Epithelial cell of alveolus of lung (primary cell): ENCODE measurements at places on chromosomes 7 and 10. TPM values are rescaled to one million over a fixed set of nuclear protein-coding genes. Genes with fewer than 3 reads are reported as not detected.

The NAT16 gene
- not detected in 2 replicates for total RNA-seq

The PRKAR2B gene
- total RNA-seq, result 7.9 and 47.7 TPM in 2 replicates

The ZP3 gene
- total RNA-seq, result 0.72 and 2.1 TPM in 2 replicates

The MCM10 gene
- 2.6 and 10.5 TPM in 2 replicates for total RNA-seq

The NPFFR1 gene
- not detected in 2 replicates for total RNA-seq

The ACTR3C gene
- 0.16 and 0.39 TPM in 2 replicates for total RNA-seq

The CEP55 gene
- total RNA-seq, result 8.3 and 39.0 TPM in 2 replicates

The CNPY1 gene
- not detected in 2 replicates for total RNA-seq

The PDE6C gene
- total RNA-seq, result not detected in 2 replicates

The CCL24 gene
- total RNA-seq, result not detected in 2 replicates

The LHFPL3 gene
- not detected in 2 replicates for total RNA-seq

The RHOBTB1 gene
- 13.3 and 16.7 TPM in 2 replicates for total RNA-seq

The ASCC1 gene
- 27.4 and 28.2 TPM in 2 replicates for total RNA-seq

The FAM25G gene
- not detected in 2 replicates for total RNA-seq

The CLDN12 gene
- 21.7 and 22.9 TPM in 2 replicates for total RNA-seq

The EN2 gene
- total RNA-seq, result not detected in 2 replicates

The SERPINE1 gene
- 85.0 and 3,652 TPM in 2 replicates for total RNA-seq

The STN1 gene
- 27.7 and 29.6 TPM in 2 replicates for total RNA-seq

The UCN3 gene
- not detected in 2 replicates for total RNA-seq

The IFIT1B gene
- total RNA-seq, result under 0.01 TPM in 1 of 2 replicates, not detected in the other

The SEMA3D gene
- 1.2 and 1.6 TPM in 2 replicates for total RNA-seq

The PON3 gene
- 0.13 TPM in 1 of 2 replicates, not detected in the other for total RNA-seq

The ZNF398 gene
- total RNA-seq, result 13.1 and 40.8 TPM in 2 replicates

The HOGA1 gene
- 0.13 and 0.48 TPM in 2 replicates for total RNA-seq

The MEOX2 gene
- 0.13 and 59.3 TPM in 2 replicates for total RNA-seq

The DUS4L gene
- 6.9 and 16.7 TPM in 2 replicates for total RNA-seq

The TUBAL3 gene
- under 0.01 TPM in 1 of 2 replicates, not detected in the other for total RNA-seq

The FASTK gene
- 46.5 and 52.5 TPM in 2 replicates for total RNA-seq

The IDI2 gene
- not detected in 2 replicates for total RNA-seq

The ZNF679 gene
- not detected in 2 replicates for total RNA-seq

The ERVW-1 gene
- total RNA-seq, result 0.16 TPM in 1 of 2 replicates, not detected in the other

The GIMAP4 gene
- 1.4 TPM in 1 of 2 replicates, not detected in the other for total RNA-seq

The CAV1 gene
- 107 and 296 TPM in 2 replicates for total RNA-seq

The MRC1 gene
- 0.13 TPM in 1 of 2 replicates, not detected in the other for total RNA-seq

The COL17A1 gene
- 1.0 and 7.5 TPM in 2 replicates for total RNA-seq

The TEX47 gene
- not detected in 2 replicates for total RNA-seq
